Right lung (tissue), 10 donors: ENCODE measurements at places on chromosomes 4 and X. TPM values are rescaled to one million over a fixed set of nuclear protein-coding genes. Genes with fewer than 3 reads are reported as not detected.
A peak's percentile ranks its signal among the peaks of the same experiment; 100 is the strongest.

CLDN2 gene
- 80.0 TPM for polyA plus RNA-seq

- DNase-seq: no peak
Observed at GRCh38 chrX:25202827-25203226, 187.1 kb upstream of the ARX start.

- no peak for DNase-seq
Observed at GRCh38 chrX:10039821-10040793, 72.9 kb downstream of the CLDN34 start.

DNA sequence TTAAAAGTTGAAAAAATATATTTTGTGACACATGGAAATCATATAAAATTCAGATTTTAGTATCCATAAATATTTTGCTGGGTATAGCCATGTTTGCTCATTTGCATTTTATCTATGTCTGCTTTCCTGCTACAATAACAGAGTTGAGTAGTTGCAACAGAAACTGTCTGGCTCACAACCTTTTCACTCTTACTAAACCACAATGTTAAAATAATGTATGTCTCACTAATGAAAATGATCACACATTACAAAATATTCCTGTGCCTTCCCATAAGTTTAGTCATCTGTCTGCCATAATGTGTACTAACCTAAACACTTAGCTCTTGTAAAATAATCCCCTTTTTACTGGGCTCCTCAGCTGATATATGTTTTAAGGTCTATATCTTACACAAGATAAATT, 174.0 kb upstream of the PRPS2 start:
- no peak for DNase-seq

DNA sequence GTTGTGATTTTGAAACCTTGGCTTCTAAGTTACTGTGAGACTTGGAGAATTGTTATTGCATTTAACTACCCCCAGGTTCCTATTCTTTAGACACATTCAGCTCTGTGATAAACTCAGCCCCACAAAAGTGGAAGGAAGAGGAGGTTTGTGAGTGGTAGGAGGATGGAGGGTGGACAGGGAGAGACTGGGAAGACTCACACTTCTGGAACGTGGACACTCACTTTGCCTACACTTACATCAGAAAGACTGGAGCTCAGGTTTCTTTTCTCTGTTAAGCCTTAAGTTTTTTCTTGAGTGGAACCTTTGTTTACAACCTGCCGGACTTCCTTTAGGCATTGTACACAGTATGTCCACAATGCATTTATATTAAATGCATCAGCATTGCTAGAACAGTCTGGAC, 99.0 kb downstream of the AREG start:
- no peak for DNase-seq

GRCh38 chr4:159483110-159483781, 380.4 kb downstream of the RAPGEF2 start:
- no peak for DNase-seq

GRCh38 chr4:108350332-108350731, 181.6 kb upstream of the LEF1 start:
- DNase-seq: no peak

- DNase-seq: no peak
Observed at GRCh38 chr4:16139066-16139945, 55.5 kb upstream of the PROM1 start.

L1CAM gene
- 0.18 TPM for polyA plus RNA-seq

FAM50A gene
- polyA plus RNA-seq: 37.0 TPM

- peak; percentile 46 for DNase-seq
Observed at GRCh38 chr4:47926667-47927258, 12.4 kb upstream of the NFXL1 start.

DNA sequence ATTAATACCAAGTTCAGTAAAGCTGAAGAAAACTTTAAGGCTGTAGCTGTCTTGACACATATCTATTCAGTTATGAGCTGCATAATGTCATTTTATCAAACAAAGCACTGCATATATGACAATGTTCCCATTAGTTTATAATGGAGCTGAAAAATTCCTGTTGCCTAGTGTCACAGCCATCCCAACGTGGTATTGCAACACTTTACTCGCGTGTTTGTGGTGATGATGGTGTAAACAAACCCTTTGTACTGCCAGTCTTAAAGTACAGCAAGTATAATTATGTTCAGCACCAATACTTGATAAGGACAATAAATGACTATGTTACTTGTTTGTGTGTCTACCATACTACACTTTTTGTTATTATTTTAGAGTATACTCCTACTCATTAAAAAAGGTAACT, 1415.6 kb upstream of the PCDH7 start:
- no peak for DNase-seq

DNA sequence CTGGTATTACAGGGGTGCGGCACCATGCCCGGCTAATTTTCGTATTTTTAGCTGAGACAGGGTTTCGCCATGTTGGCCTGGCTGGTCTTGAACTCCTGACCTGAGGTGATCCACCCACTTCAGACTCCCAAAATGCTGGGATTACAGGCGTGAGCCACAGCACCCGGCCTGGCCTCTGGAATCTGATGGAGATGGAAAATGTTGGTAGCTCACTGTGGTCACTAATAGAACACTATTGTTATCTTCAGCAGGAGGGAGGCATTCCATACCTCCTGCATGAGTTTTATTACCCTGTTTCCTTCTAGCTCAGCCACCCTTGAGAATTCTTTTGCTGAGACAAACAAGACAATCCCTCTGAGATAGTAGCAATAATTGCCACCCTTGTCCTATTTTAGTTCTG, 105.0 kb downstream of the SHROOM3 start:
- DNase-seq: no peak

DNA sequence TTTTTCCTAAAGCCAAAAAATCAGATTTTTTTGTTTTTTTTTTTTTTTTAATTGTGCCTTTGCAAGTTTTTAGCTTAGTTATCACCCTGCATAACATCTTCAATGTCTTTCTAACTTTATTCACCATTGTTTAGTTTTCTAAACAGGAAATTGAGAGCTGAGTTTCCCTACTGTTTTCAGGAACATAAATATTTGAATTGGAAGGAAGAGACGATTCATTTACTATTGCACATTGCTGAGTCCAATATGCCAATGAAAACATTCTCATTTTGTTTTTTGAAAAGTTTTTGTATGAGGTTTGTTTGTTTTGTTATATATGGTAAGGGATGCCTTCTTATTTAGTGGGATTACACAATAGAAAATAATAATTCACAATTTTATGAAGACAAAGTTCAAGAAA, 148.4 kb downstream of the ANKRD50 start:
- no peak for DNase-seq

- DNase-seq: no peak
Observed at GRCh38 chr4:183852910-183853547, 52.1 kb upstream of the STOX2 start.

DNA sequence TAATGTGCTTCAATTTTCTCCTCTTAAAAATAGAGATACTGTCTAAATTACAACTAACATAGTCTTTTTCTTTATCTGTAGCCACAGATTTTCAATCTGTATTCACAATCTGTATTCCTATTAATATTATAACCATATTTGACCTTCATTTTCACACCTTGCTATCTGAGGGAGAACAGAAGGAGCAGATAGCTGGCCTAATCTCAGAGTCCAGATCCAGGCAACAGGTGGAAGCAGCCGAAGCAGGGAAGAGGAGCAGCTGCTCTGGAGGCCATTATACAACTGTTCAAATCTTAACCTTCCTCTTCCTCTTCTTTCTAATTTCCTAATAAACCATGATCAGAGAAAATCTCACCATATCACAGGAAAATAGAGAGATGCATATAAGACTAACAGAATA, 14.2 kb downstream of the SEPSECS start:
- DNase-seq: no peak

GRCh38 chr4:153661215-153661822, 22.8 kb upstream of the TLR2 start:
- peak; percentile 61 for DNase-seq

GRCh38 chr4:68995292-68995691, 43.7 kb upstream of the UGT2A3 start:
- no peak for DNase-seq

DNA sequence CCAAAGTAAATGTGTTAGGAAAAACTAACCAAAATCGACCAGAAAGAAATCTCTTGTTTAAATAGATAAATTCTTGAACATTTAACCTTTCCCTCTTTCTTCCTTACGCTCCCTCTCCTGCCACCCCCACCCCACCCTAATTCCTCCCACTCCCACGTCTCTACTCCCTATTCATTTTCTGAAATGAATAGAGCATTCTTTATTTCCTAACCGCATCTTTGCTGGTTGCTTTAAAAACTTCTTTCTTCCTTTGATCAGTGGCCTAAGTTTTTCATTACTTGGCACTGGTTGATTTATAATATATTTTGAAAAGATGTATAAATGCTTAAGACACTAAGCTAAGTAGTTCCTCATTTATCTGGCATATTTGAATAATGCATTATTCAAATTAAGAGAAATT, 33.9 kb downstream of the BMPR1B start:
- no peak for DNase-seq

DNA sequence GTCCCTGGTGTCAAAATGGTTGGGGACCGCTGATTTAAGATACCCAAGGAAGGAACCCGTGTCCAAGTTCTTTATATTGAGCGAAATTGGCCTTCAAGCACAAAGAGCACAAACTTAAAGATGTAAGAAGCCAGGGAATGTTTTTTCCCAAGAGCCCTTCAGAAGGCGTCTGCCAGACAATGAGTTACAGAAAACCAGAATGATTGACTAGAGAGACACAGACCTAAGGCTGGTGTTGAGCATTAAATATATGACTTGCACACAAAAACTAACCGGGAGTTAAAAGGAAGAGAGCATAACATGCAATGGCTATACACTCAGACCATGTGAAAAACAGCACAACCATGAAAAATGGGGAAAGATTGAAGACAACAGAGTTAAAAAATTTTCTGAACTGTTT, 157.5 kb upstream of the FAM9B start:
- DNase-seq: no peak

- DNase-seq: no peak
Observed at GRCh38 chr4:97866821-97867556, 276.3 kb downstream of the STPG2 start.

SSR4 gene
- polyA plus RNA-seq: 152 TPM

DNA sequence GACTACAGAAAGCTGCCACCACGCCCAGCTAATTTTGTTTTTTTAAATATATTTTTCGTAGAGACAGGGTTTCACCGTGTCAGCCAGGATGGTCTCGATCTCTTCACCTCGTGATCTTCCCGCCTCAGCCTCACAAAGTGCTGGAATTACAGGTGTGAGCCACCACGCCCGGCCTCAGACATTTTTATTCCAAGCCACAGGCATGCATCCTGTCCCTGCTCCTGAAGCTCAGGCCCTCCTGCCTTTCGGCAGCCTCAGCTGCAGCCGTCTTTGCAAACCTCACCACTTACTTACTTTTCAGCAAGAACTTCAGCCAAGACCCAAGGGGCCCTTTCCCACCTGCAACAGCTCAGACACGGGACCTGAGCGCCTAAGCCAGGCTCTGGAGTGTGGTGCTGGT, 26.0 kb downstream of the FAM53A start:
- DNase-seq: no peak

GRCh38 chr4:140090215-140090731, 63.7 kb downstream of the MAML3 start:
- DNase-seq: no peak

FAM199X gene
- polyA plus RNA-seq: 25.1 TPM

GRCh38 chrX:129529685-129530281, 6.5 kb upstream of the SMARCA1 start:
- no peak for DNase-seq

ARL13A gene
- 0.54 TPM for polyA plus RNA-seq
